Activated CD4-positive, alpha-beta T cell treated with anti-CD3 and anti-CD28 coated beads, Interleukin-2, amount 50 U/mL, for 16 hours (primary cell): ENCODE measurements at places on chromosomes 7 and 10.

GRCh38 chr7:107196834-107197610 is 28.2 kb downstream of the HBP1 start:
- no peak for DNase-seq

DNA sequence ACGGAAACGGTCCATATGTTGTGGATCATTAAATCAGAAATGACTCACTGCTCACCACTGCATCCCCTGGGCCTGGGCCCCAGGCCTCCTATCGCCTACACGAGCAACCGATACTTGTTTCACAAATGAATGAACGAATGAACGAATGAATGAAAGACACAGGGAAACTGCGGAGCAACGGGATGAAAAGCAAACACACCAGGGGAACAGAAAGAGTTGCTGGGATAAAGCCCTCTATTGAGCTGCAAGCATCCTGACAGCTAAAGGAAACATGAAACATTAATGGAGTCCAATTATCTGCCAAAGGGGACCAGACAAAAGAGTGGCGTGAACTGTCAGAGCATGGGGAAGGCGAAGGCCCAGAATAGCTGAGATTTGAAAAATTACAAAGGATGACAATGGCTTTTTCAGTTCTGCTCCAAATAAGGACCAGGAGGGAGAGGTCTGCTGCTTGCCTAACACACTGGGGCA is 92.1 kb downstream of the GRB10 start:
- no peak for DNase-seq

- DNase-seq = peak; percentile 6
Measured at GRCh38 chr10:128018691-128019090, 107.5 kb downstream of the MKI67 start.

DNA sequence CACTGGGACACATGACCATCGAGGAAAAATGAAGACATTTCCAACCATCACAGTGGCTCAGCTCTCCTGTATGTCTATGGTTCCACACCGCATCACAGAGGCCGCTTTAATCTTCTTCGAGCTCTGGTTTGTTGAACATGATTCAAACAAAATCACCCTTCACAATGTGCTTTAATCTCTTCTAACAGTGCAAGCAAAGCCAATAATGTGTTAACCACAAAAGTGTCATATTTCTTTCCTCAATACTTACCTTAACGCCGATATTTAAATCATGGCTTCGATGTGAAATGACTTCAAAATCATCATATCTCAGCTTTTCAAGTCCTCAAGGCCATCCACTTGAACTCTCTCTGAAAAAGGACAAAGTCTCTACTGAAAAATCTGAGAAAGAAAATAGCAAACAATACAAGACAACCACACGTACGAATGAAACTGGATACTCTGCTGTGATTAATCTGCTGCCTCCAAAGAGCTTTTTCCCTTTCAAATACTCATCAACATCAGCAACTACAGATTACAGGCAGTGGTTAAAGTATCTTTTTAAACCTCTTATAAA is 23.0 kb upstream of the SVIL start:
- DNase-seq = peak; percentile 24
